ENCODE measurements at places on chromosomes 13 and 19. TPM values are rescaled to one million over a fixed set of nuclear protein-coding genes. Genes with fewer than 3 reads are reported as not detected.

DNA sequence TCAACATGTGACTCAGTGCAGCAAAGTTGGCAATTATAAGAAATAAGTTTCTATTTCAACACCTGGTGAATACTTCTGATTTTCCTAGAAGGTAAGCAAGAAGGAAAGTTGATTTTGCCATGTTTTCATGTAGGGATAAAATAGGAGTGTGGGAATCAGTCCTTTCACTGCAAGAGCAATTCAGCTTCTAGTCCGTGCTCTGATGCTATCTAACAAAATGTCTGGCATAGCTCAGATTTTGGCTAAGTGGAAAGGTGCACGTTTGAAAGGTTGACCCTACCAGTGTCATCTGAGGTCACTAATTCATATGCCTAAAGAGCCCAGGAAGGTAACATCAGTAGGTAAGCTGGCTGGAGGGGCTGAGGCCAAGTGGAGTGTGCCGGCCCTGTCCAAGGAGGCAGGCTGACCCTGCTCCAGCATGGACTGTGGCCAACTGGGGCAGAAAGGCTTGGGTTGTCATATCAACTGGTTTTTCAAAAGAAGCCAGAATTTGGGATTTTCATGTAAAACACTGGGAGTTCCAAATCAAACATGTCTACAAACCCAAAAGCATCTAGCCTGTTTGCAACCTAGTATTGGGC, 38.9 kb upstream of the MEDAG start:
- DNase-seq: no peak

DNA sequence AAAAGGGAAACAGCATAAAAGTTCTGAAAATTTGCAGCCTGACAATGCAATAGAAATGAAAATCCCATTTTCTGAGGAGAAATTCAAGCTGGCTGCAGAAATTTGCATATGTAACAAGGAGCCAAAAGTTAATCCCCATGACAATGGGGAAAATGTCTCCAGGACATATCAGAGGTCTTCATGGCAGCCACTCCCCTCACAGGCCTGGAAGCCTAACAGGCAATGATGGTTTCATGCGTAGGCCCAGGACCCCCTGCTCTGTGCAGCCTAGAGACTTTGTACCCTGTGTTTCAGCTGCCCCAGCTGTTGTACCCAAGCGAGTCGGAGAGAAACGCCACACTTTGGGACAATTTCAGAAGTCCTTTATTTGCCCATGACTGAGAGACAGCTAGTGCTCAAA, 701.3 kb upstream of the KLHL1 start:
- no peak for DNase-seq

GRCh38 chr13:36385489-36385888, 39.3 kb upstream of the SPART start:
- DNase-seq: no peak

SERP2 gene
- total RNA-seq: not detected

PDX1 gene
- not detected for total RNA-seq

EFNB2 gene
- total RNA-seq: 0.23 TPM

Measured in activated naive CD8-positive, alpha-beta T cell treated with anti-CD3 and anti-CD28 coated beads, Interleukin-2, amount 10 ng/mL, durations not matched to agents 7 days and 5 days (primary cell).